ENCODE measurements at places on chromosomes 13 and 19. TPM values are rescaled to one million over a fixed set of nuclear protein-coding genes. Genes with fewer than 3 reads are reported as not detected.

The CDK8 gene
- total RNA-seq = 16.8 TPM

The SBK2 gene
- total RNA-seq = not detected

The ANGPTL8 gene
- total RNA-seq = not detected

The TMEM59L gene
- 2.0 TPM for total RNA-seq

The UHRF1 gene
- total RNA-seq = 7.4 TPM

The GZMM gene
- 2.8 TPM for total RNA-seq

The RAB3D gene
- 12.4 TPM for total RNA-seq

Measured in Peyer's patch (tissue), 4 donors.